ENCODE measurements at places on chromosomes 16 and 17. TPM values are rescaled to one million over a fixed set of nuclear protein-coding genes. Genes with fewer than 3 reads are reported as not detected.

PROCA1 gene
- polyA plus RNA-seq: 0.44 TPM

TRAPPC1 gene
- 321 TPM for polyA plus RNA-seq

KRTAP1-5 gene
- polyA plus RNA-seq: 134 TPM

TSR1 gene
- 46.9 TPM for polyA plus RNA-seq

HS3ST2 gene
- not detected for polyA plus RNA-seq

CHAD gene
- polyA plus RNA-seq: not detected

ARL4D gene
- polyA plus RNA-seq: 49.4 TPM

DNA sequence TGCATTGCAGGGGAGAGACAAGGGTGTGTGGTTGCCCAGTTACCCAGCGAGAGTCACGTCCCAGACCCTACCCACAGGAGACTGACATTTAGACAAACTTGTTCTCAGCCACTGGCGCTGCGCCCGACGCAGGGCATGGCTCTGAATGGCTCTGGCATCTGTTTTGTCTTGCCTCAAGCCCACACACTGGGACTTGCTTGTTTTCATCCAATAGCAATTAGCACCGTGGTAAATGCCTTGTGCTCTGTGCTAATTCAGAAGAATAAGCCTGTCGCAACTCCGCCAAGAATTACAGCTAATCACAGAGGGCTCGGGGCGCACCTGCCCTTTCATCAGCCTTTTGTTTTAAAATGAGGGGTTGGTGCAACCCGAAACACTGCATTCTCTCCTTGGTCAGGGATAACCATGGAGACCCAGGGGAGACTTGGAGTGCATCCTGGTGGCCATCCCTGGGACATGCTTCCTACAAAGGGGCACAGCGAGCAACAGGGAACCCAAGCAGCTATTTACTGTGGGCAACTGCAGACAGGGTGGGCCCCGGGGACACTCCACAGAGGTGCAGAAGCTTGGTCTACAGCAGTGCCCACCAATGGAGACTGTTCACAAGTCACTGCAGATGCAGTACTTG, 220.6 kb upstream of the ZFHX3 start:
- no peak overlapping the region for H3K27ac ChIP-seq
- no peak overlapping the region for H3K4me3 ChIP-seq
- H3K27me3 ChIP-seq: peaks cover 17% of the 10 kb centered on the region
- H3K4me1 ChIP-seq: no peaks in the 10 kb centered on the region

GRCh38 chr17:2266045-2266864, 37.3 kb downstream of the SMG6 start:
- peaks cover 15% of the 10 kb centered on the region for H3K4me1 ChIP-seq
- DNase-seq: no peak
- no peak overlapping the region for H3K27ac ChIP-seq
- H3K4me3 ChIP-seq: no peak overlapping the region

- H3K27ac ChIP-seq: no peak overlapping the region
- peaks cover 31% of the 10 kb centered on the region for H3K4me1 ChIP-seq
- no peaks in the 10 kb centered on the region for H3K27me3 ChIP-seq
- no peak for DNase-seq
These were observed 4.6 kb downstream of the VEZF1 start for GRCh38 chr17:57983446-57983845.

DNA sequence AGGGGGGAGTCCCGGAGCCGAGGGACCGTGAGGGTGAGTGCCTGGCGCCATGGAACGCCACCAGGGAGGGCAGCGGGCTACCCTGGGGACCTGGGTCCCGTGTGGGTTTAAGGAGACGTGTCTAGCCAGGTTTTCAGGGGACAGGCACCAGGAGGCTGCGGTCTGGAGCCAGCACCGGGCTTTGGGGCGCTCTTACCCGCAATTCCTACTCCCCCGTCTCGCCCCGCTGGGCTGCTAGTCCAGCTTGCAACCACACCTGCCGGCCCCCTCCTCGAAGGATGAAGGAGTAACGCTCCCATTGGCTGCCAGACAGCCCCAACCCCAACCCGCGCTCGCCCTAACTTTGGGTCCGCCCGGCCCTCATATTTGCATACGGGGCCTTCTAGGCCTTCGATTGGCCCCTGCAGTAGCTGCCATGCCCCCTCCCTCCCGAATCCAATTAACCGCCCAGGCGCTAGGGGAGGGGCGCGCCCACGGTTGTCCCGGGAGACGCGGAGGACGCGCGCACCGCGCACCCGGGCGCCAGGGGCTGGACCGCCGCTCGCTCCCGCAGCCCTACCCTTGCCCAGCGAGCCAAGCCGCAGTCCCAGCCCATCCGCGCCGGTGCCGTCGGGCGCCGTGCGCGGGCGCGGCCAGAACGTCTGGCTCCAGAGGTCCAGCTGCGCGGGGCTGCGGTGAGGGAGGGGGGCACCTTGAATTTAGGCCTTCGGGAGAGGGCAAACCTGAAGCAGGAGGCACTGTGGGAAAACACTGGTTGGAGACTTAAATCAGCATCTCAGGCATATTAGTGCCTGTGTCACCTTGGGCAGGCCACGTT, at the start of gene TTLL6:
TTLL6 (minus strand) TSS at position 456 of the 817 bp plus-strand sequence; CDS start at position 299, 157 bp downstream.
- H3K27me3 ChIP-seq: peaks cover 19% of the 10 kb centered on the region
- H3K4me1 ChIP-seq: no peaks in the 10 kb centered on the region
- H3K36me3 ChIP-seq: no peaks in the 10 kb centered on the region
- no peak within 1 kb of the TSS for H3K27ac ChIP-seq
- H3K4me3 ChIP-seq: peak within 1 kb of the TSS; percentile 61
- peak; percentile 67 for DNase-seq

GRCh38 chr16:24773771-24774427, 44.4 kb downstream of the TNRC6A start:
- no peaks in the 10 kb centered on the region for H3K27me3 ChIP-seq
- no peak overlapping the region for H3K27ac ChIP-seq
- peaks cover 29% of the 10 kb centered on the region for H3K36me3 ChIP-seq
- H3K4me1 ChIP-seq: peaks cover 43% of the 10 kb centered on the region

Data from GM23248 (cell line).